AG09319 (cell line): ENCODE measurements at places on chromosomes 2 and 18.
A peak's percentile ranks its signal among the peaks of the same experiment; 100 is the strongest.

- no peak for DNase-seq
These were observed 33.0 kb downstream of the CRACDL start for GRCh38 chr2:98903064-98903355.

DNA sequence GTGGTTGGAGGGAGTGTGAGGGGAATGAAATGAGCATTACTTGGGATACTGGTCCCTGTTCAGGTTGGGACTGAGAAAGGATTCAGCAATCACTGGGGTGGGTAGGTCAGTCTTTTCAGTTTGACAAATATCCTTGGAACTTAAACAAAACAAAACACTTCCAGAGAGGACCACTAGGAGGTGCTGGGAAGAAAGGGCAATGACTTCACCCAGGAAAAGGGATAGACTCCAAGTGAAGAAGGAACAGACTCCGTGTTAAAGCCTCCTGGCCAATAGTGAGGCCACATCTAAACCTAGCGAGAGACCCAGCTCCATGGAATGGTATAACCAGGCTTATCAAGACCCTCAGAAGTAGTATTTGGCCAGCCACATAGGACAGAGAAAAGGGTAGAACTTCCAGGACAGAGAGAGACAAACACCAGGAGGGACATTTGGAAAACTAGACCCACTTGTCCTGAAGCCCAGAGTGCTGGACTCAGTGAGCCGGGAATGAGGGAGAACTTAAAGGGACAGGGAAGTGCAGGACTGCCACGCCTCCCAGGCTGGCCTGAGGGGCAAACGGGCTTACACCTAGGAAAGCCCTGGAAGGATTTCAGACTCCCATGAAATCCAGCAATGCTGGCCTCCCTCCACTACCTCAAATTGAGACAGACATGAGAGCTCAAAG lies 19.6 kb upstream of the KCNG3 start:
- DNase-seq = peak; percentile 10

- DNase-seq = no peak
These were observed 143.0 kb upstream of the GATA6 start for GRCh38 chr18:22026362-22026761.

- DNase-seq = no peak
These were observed 63.0 kb downstream of the STK25 start for GRCh38 chr2:241445426-241445825.

GRCh38 chr2:181183878-181184542 lies 203.6 kb downstream of the UBE2E3 start:
- DNase-seq = no peak
